ENCODE measurements at places on chromosomes 2 and 18.
A peak's percentile ranks its signal among the peaks of the same experiment; 100 is the strongest.

DNA sequence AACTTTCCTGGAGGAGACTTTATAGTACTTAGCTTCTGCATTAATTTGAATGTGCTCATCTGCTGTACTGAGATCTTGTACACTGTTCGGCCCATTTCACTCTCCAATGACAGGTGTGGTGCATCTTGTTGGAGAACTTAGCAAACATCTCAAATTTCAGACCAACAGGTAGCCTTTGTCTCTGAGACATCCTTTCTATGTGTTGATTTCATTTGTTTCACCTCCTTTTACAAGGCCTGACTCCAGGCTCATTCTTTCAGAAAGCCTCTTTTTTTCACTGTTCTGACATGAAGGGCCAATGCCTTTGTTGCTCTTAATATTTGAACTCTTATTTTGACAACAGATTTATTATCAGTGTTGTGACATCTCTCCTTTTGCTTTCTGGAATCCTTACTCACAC lies 271.8 kb upstream of the FANCL start:
- DNase-seq: no peak

- DNase-seq: no peak
Observed at GRCh38 chr2:8479298-8479697, 202.6 kb upstream of the ID2 start.

DNA sequence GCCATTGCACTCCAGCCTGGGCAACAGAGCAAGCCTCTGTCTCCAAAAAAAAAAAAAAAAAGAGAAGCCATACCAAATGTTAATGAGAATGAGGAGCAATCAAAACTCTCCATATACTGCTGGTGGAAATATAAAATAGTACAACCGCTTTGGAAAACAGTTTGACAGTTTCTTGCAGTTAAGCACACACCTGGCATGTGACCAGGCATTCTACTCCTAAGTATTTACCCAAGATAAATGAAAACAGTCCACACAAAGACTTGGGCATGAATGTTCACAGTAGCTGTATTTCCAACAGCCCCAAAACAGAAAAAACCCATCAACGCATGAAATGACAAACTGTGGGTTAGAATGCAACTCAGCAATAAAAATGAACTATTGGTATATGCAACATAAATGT lies 76.0 kb upstream of the ST8SIA5 start:
- no peak for DNase-seq

DNA sequence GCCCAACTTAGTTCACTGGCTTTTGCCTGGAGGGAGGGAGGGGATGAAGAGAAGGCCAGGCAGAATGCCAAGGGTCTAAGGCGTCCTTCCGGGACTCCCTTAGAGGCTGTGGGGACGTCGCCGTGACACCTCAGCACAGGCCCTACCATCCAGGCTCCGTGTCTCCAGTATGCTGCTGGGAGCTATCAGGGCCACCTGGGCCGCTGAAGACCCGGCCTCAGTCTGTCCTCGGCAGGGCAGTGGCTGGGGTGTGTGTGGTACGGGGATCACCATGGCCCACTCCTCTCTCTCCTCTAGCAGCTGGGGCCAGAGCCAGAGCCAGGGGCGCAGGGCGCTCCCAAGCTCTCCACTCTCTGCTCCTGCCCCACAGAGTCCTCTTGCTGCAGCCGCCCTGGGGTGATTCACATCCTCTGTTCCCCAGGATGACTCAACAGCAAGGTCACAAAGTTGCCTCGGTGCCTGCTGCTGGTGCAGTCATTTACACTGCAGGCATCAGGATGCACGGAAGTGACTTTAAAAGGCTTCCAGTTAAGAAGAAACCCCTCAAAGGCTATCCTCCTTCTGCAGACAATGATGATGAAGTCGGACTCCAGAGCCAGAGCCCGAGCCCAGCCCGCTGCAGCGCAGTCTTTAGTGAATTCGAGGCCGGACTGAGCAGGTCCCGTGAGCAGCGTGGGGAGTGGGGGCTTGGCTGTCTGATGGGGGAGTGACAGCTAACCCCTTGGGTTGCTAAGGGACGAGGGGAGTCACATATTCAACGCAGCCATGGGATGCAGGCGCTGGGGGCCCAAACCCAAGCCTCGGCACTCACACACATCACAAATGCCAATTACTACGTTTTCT lies 31.9 kb downstream of the SNORC start:
- DNase-seq: no peak

DNA sequence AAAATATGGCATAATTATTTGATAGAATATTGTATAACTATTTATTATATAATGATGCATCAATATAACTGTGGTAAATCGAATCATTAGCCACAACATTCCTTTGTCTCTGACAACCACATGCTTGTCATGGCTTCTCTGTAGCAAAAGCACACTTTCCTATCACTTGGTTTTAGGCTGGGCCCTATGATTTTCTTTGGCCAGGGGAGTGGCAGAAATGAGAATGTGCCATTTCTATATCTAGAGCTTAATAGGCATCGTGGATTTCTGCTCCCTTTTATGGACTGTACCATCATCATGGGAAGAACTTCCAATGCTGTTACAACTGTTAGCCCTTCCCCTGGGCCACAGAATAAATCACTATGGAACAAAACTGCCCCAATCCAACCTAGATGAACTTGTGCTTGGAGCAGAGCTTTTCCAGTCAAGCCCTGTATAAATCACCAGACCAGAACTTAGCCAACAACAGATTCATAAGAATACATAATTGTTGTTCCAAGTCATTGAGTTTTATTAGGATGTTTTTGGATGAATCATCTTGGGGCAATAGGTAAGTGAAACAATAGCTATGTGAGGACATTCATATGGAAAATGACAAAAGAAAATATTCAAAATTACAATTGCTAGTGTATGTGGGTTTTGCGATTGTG lies 715.8 kb downstream of the ERBB4 start:
- no peak for DNase-seq

DNA sequence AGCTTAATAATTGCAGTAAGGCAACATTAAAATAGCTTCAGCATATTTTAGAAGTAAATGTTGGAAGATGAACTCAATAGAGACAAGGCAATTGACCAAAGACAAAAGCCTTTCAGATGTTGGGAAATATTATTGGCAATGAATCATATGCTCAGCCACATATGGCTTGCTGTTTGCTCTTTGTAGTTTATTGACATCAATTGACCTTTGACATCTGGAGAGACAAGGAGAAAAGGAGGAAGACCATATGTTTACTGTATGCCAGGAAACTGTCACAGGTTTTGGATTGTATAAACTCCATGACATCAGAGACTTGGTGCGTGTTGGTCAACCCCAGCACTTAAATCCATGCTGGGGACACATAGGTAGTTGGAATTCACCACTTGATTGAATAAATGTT lies 60.6 kb upstream of the SLC16A14 start:
- no peak for DNase-seq

- no peak for DNase-seq
Observed at GRCh38 chr2:224319750-224320149, 82.2 kb downstream of the FAM124B start.

DNA sequence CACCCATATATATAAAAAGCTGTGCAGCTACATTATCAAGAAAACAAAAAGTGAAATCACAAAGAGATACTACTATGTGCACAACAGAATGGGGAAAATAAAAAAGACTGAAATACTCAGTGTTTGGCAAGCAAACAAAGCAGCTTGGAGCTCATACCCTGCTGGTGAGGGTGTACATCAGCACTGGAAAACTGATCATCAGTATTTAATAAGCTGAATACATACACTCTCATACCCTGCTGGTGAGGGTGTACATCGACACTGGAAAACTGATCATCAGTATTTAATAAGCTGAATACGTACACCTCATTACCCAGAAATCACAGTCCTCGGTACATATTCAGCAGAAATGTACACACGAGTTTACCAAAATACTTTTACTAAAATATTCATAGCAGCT lies 220.8 kb downstream of the SPP2 start:
- DNase-seq: no peak

GRCh38 chr2:203654826-203655225 lies 51.6 kb upstream of the CD28 start:
- DNase-seq: no peak

DNA sequence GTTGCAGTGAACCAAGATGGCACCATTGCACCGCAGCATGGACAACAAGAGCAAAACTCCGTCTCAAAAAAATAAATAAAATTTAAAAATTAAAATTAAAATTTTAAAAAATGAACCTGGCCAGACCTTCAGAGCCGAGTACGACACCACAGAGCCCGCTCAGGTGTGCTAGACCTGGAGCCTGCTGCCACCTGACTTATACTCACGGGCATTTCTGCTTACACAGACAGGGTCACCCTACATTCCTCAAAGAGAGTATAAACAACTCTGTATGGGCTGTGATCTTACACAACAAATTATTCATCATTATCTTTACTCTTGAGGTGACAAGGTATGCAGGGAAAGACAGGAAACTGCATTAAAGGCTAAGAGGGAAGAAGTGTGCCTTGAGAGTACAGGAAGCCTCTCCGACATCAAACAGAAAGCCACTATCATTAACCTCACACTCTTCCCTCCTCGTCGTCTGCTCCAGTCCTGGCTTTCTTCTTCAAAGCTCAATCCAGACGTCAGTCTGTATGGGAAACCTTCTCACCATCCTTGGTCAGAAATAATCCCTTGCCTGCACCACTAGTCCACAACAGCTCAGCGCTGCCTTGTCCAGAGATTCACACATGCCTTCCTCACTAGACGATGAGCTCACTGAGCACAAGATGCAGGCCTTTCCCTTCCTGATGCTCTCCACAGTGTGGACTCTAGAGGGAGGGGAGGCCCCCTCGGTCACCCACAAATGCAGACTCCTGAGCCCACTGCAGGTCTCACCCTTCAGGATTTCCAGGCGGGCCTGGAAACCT lies 56.2 kb downstream of the UXS1 start:
- DNase-seq: peak; percentile 68

DNA sequence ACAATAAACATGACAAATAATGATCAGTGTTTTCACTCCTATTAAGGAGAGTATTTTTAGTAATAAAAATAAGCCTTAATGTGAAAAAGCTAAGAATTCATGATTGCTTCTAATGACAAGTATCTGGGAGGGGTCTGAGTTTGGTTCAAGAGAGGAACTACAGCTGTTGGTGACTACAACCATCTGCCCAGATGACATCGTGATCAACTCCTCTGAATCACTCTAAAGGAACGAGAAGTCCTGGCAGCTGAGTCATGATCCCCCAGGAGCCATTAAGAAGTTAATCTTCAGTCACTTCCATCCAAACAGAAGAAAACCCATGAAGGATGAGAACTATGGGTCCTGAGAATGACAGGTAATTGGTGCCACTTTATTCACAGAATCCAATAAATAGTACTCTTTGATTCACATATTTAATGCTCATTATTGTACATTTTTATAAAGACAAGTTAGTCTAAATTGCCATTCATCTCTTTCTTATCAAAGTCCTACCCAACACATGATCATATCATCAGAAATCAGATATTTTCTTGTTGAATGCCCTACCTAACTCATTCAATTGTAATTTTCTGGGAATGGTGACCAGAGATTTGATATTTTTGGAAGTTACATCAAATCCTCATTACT lies 6.8 kb downstream of the TFPI start:
- no peak for DNase-seq

DNA sequence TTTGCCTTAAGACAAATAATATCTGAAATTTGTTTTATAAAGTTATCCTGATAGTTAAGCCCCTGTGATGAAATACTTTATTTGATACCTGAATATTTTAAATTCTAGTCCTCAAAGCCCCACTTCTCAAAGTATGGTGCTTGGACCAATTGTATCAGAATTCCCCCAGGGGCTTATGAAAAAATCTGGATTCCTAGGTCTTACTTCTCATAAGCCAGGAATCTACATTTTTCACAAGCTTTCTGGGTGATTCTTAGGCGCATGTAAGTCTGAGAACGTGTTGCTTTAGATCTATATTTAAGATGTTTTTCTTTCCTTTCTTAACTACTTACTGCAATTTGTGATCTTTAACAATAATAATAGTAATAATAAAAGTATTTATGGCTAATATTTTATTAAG lies 53.1 kb downstream of the MYO1B start:
- DNase-seq: no peak

DNA sequence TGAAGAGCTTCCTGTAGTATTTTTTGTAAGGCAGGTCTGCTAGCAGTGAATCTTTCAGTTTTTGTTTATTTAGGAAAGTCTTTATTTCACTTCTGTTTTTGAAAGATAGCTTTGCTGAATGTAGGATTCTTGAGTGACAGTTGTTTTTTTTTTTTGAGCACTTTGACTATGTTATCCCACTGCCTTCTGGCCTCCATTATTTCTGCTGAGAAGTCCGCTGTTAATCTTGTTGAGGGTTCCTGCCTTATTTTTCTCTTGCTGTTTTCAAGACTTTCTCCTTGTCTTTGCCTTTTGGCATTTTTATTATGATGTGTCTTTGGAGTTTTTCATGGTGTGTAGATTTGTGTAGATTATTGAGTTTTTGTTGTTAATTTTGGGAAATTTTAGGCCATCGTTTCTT lies 21.9 kb downstream of the RBFA start:
- DNase-seq: no peak

DNA sequence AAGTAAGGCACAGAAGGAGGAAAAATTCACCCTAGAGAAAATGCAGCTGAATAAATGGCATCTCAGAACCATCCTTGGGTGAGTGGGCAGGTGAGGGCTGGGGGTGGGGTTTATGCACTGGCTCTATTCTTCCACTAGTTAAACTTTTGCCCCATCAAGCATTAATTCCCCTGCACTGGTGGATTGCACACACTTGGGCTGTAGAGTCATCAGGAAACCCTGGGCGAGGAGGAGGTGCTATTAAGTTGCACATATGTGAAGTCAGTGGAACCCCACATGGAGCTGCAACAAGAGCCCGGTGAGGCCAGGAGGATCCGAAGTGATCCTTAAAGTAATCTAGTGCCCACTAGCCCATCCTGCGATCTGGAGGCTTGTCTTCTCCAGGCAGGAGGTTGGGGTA lies 6.8 kb upstream of the DNAJB2 start:
- DNase-seq: no peak

GRCh38 chr2:239238381-239238780 lies 162.4 kb downstream of the HDAC4 start:
- DNase-seq: no peak

DNA sequence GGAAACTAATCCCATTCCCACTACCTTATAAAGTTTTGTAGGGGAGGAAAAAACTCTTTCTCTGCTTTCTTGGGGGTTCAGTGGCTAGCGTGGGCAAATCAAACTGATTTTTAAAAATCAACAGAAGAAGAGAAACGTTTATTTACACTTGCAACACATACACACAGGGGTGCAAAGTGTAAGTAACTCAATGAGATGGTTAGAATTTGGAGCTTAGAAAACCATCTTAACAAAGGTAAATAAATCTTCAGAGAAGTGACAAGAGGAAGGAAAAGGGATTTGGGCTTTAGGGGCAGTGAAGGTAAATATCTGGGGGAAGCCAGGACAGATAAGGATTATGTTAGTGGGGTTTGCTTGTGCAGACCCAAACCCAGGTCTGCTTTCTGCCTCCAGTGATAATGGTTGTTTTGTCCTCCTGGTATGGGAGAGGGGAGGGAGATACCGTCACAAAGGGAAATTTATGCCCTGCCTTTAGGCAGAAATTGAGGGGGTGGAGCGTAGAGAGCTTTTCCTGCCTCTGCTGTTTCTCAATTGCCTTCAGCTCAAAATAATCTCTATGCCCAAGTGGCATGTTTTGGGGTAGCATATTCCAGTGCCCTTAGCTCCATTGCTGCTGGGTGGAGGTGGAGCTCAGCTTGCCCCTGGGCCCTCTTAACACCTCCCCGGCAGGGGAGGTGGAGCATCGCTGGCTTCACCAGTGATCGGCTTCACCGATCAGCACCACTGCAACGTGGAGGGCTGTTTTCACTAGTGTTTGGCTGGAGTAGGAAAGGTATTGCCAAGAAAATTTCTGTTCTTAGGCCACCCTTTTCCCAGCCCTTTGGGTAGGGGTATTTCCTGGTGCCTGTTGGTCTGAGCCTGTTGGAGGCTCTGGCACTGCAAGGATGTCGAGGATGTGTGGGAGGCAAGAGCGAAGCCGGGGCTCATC lies 92.2 kb downstream of the TEX51 start:
- no peak for DNase-seq

- DNase-seq: no peak
Observed at GRCh38 chr2:121099329-121100290, 185.4 kb downstream of the TFCP2L1 start.
